Uterus (tissue), 4 donors: ENCODE measurements at places on chromosomes 6 and 20. TPM values are rescaled to one million over a fixed set of nuclear protein-coding genes. Genes with fewer than 3 reads are reported as not detected.

- DNase-seq, result peak; percentile 96
These were observed at the start of gene LEMD2 for GRCh38 chr6:33788694-33789549. LEMD2 (minus strand) TSS chr6:33789130; CDS start chr6:33789116, 14 bp downstream.

DNA sequence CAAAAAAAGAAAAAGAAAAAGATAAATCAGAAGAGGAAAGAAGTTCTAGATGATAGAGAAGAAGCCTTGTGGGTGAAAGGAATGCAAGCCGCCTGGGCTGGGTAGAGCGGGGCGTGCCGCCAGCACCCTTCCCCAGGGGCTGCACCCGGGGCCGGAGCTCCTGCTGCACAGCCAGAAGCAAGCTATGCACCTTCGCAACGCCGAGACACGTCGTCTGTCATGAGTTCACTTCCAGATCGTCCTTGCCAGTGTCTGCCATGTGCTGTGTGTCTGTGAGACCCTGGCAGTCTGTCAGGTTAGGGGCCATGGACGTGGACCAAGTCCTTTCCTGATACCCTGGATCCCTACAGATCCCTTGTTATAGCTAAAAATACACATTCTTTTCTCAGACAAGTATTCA lies 25.5 kb upstream of the ADRM1 start:
- no peak for DNase-seq

GRCh38 chr6:54102238-54102637 lies 9.0 kb upstream of the MLIP start:
- no peak for DNase-seq

DNA sequence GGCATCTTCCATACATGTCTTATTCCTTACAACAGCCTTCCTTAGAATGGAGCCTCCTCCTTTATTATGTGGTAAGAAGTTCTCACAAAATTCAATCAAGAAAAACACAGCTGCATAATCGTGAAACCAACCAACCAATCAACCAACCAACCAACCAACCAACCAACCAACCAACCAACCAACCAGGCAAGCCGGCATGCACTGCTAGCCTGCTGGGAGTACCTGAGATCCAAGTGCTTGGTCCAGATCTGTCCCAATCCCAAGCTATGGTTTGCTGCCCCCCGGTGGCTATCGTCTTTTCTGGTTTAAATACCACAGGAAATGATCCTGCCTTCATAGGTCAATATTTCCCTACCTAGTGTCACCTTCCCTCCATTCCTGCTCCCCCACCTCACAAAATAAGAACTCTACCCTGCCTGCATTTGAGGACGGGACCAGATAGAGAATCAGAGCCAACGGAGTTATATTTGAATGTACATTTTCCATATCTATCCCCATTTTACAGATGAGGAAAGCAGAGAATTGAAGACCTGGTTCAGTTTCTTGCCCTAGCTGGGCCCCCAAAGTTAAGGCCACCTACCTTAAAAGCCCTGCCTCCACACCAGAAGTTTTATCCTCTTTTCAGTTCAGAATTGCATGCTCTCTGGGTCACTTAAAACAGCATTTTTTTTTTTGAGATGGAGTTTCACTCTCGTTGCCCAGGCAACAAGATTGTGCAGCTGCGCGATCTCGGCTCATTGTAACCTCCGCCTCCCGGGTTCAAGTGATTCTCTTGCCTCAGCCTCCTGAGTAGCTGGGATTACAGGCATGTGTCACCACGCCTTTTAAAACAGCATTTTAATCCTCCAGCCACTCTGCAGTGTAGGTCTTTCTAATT lies 27.1 kb downstream of the RAB44 start:
- peak; percentile 55 for DNase-seq

DNA sequence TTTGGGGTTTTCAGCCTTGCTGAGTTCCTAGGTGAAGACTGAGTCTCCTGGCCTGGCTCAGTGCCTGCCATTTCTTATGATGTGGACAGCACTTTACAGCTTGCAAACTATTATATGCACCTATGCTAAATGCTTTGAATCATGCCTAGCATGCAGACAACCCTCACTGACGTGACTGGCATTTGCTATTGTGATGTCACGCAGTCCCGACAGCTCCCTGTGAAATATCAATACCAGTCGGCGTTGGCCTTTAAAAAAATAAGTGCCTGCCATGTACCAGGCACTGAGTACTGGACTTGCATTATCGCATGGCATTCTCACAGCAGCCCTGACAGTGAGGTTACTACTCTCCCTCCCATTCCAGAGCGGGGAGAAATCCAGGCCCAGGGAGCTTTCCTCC lies 35.5 kb downstream of the UQCC2 start:
- DNase-seq, result no peak

DNA sequence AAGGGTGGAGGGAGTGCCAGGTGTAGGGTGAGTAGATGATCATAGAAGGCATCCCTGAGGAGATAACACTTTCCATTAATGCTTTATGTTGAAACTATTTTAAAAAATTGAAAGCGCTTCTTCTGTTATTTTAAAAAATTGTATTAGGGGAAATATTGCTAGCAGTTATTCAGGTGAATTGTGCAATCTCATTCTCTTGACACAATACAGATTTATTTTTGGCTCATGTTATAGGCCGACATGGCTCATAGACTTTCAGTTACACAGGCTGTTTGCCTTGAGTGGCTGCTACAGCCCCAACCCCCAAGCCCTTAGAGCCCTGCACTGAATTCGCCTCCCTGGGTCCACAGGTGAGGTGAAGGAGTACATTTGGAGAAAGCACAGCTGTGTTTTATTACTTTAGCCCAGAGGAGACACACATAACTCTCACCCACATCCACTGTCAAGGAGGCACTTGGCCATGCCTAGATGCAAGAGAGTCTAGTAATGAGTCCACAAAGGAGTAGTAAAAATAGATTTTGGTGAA lies 228.2 kb downstream of the RFPL4B start:
- no peak for DNase-seq

- no peak for DNase-seq
These were observed 59.8 kb downstream of the LAMP5 start for GRCh38 chr20:9574181-9574580.

Gene ZFP57
- 0.24 TPM for total RNA-seq

Gene DACT2
- total RNA-seq, result 9.6 TPM
